Hepatic stellate cell (primary cell): ENCODE measurements at places on chromosomes 2 and 18.

DNA sequence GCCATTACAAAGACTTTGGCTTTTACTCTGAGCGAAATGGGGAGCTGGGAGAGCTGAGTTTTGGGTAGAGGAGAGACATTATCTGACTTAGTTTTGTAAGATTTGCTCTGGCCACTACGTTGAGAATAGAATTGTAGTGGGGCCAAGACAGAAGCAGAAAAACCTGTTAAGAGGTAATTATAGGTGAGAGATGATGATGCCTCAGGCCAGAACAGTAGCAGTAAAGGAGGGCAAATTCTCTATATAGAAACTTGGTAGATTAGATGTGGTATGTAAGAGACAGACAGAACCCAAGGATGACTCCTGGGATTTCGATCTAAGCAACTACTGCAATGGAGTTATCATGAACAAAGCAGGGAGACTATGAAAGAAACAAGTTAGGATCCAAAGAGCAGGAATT lies 17.4 kb upstream of the CREB1 start:
- DNase-seq = no peak

DNA sequence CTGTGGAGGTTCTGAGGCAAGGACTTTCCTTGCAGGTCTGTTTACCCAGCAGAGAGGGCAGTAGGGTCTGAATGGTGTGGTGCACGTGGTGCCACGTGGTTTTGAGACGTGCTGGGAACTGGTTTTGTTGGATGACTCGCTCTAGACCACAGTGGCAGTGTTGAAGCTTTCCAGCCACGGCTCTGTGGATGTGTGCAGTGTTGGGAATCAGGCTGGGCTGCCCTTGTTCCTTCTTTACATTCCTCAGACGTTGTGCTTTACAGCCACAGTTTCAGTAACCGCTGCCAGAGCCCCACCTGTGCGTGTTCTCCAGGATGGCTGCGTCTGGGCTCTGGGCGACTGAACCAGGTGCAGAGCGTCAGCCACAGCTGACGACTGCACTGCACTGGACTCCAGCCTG lies 8.2 kb downstream of the CTDP1 start:
- no peak for DNase-seq

DNA sequence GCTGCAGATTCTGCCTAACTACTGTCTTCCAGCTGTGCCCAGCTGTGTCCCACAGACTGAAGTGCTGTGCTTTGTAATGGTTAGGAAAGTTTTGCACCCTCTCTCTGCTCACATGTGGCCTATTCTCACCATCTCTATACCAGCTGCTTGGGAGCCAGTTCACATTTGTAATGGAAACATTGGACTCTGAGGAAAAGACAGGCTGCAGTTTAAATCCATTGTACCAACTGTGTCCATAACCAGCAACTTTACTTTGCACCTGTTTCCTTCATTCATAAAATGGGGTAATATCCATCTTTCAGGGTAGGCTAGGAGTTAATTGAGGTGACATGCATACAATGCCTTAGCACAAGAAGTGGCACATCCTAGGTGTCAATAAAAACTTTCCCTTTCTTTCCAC lies 344.0 kb downstream of the TNS1 start:
- no peak for DNase-seq

DNA sequence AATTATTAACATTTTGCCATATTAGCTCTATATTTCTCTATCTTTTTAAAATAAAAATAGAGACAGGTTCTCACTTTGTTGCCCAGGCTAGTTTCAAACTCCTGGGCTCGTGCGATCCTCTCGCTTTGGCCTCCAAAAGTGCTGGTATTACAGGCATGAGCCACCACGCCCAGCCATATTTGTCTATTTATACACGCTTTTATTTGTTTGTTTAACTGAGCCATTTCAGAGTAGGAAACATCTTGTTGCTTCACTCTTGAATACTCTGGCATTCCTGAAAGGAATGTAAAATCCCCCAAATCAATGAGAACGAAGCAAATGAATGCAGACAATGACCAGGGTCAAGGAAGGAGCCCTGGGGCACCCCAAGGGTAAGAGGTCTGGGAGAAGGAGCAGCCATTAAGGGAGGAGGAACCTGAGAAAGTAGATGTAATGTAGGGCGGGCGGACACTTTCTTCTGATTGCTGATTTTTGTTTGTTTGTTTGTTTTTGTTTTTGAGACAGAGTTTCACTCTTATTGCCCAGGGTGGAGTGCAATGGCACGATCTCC lies 31.7 kb upstream of the RAB1A start:
- no peak for DNase-seq

GRCh38 chr2:118168615-118169014 lies 80.3 kb downstream of the INSIG2 start:
- DNase-seq = no peak

GRCh38 chr18:42412896-42413295 lies 457.9 kb downstream of the PIK3C3 start:
- no peak for DNase-seq

GRCh38 chr2:207434899-207435465 lies 94.8 kb upstream of the CREB1 start:
- DNase-seq = no peak

DNA sequence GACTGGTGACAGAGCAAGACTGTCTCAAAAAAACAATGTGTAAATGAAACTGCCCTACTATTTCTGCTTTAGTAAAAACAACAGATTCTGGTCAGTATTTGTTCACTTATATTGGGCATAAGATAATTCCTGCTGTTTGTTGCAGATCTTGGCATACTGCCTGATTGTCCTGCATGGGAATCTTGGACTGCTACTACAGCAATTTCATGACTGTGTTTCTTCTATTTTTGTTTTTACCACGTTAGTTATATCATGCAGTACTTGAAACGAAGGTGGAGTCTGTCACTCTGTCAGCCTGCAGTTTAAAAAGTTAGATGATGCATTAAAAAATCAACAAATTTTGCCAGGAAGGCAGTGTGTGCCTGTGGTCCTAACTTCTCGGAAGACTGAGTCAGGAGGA lies 14.2 kb upstream of the CLASP1 start:
- DNase-seq = no peak

DNA sequence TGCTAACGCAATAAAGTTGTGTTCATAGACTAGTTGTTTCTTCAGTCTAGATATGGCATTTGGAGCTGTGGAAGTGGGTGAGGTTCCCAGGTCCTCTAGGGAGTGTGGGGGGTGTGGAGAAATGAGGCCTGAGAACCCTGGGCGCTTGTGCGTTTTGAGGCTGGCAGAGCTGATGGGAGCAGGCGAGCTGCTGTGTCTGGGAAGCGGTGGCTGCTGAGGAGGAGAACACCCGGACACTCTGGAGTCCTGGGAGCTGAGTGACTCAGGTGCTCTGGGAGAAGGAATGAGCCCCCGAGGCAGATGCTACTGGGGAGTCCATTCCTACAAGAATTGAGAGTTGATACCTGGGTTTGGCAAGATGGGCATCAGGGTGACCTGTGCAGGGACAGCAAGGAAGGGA lies 67.5 kb downstream of the LPIN1 start:
- DNase-seq = no peak

DNA sequence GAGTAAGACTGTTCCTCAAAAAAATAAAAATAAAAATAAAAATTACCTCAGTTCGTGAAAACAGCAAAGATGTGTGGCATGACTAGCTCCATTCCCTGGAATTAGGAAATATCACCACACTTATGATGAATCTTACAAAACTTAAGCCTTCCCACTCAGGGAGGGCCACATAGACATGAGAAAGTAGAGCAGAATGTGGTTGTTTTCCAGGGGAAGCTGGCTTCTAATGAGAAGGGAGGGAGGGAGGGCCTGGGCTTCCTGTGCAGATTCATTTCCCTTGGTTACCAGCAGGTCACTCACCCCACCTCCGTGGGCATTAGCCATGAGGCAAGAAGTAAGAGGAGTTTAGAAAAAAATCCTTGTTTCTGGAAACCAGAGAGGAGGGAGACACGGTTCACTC lies 95.9 kb upstream of the RMDN2 start:
- DNase-seq = peak; percentile 71

DNA sequence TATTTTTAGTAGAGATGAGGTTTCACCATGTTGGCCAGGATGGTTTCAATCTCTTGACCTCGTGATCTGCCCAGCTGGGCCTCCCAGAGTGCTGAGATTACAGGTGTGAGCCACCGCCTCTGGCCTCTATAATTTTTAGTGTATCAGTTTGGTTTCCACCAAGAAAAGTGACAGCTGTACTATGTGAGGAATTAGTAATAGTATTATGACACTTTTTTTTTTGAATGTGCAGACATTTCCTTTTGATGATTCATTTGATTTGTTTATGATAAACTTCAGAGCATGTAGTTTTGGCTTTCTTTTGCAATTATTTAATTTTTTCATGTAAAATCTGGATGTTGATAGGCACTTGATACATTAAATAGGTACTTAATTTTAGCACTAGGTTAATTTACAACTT lies 61.5 kb downstream of the PTPN4 start:
- DNase-seq = no peak

DNA sequence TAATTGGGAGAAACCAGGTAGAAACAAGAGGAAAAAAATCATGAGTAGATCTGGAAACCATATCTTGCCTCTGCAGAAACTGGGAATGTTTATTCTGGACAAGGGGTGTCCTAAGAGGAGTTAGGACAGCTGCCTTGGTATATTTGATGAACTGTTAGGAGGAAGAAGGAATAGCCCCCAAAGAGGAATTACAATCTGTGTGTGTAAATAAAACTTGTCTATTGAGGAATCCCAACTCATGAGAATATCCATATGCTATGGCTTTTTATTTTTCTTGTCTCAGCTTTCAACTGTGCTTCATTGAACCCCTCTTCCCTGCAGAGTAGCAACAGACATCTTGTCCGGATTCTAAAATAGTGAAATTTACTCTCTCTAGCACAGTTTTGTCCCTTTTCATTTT lies 423.5 kb upstream of the SLC14A2 start:
- no peak for DNase-seq
